ENCODE measurements at places on chromosomes 2 and 18.

DNA sequence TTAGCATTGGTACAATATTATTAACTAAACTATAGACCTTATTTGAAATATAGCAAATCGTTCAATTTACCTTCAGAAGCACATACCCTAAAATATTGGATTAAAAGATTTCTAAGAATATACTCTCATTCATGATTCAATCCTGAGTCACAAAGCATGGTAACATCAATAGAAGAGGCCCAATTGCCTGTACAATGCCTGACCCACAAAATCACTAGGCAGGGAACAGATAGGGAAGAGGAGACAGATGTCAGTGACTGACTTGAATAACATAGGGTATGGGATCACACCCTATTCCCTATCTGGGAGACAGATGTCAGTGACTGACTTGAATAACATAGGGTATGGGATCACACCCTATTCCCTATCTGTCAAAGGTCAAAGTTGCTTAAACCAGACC is 611.6 kb upstream of the VRK2 start:
- no peak for DNase-seq

- DNase-seq, result no peak
These were observed 7.2 kb upstream of the CD226 start for GRCh38 chr18:69954719-69955480.

- DNase-seq, result no peak
These were observed 549.0 kb upstream of the ID2 start for GRCh38 chr2:8132879-8133278.

- DNase-seq, result no peak
These were observed 417.9 kb upstream of the GCFC2 start for GRCh38 chr2:76128622-76129021.

GRCh38 chr2:193523662-193524061 is 1328.9 kb upstream of the TMEFF2 start:
- no peak for DNase-seq

- no peak for DNase-seq
These were observed 67.0 kb downstream of the EIF5B start for GRCh38 chr2:99404039-99404796.

GRCh38 chr2:149716687-149717086 is 129.1 kb upstream of the MMADHC start:
- DNase-seq, result no peak

DNA sequence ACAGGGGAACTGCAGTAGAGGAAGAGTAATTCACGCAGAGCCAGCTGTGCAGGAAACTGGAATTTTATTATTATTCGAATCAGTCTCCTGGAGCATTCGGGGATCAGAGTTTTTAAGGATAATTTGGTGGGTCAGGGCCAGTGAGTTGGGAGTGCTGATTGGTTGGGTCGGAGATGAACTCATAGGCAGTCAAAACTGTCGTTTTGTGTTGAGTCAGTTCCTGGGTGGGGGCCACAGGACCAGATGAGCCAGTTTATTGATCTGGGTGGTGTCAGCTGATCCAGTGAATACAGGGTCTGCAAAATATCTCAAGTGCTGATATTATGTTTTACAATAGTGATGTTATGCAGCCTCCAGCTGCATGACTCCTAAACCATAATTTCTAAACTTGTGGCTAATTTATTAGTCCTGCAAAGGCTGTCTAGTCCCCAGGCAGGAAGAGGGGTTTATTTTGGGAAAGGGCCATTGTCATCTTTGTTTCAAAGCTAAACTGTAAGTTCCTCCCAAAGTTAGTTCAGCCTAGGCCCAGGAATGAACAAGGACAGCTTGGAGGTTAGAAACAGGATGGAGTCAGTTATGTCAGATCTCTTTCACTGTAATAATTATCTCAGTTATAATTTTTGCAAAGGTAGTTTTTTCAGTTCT is 67.0 kb downstream of the ASAP2 start:
- DNase-seq, result no peak

GRCh38 chr18:47926101-47926850 is 4.2 kb downstream of the SMAD2 start:
- DNase-seq, result no peak

DNA sequence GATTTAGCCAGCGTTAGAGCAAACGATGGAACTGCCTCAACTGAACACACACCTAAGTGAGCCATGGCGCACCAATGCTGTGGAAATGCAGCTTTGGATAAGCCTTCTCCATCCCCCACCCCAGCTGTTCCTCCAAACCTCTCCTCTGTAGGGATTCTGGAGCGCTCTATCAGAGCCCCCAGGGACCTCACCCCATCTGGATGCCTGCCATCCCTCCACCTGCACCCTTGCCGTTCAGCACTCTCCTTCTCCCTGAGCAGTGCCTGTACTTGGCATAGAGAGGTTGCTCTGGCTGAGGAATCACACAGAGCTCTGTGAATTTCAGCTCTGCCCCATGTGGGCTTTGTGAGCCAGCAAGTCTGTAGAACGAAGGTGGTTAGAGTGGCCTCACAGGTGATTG is 42.8 kb upstream of the INHBB start:
- no peak for DNase-seq

DNA sequence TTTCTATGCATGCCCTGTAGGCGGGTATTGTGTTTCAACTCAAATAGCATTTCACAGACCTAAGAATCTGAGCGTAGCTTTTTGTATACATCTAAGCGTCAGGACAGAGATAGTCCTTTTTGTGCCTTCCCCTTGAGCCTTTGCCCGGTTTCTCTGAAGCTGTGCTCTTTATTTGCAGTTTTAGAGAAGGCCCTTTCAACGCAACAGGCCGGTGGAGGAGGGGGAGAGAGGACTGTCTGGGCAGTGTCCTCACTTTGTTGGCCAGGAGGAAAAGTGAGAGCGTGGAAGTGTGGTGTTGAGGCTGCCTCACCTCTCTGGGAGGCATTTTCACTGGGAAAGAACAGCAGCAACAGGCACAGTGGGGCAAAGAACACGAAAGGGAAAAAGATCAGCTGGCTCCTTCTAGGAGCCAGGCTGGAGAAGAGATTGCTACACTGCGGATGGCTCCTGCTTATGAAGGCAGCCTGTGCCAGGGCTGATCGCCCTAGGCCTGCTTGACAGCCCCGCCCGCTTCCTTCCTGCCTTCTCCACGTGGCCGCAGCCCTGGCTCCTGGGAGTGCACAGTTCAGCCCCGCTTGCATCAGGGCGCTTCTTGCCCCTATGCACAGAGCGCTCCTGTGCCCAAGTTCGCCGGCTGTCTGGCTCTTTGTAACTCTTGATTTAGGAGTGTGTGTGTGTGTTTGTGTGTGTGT is 195.6 kb upstream of the POU3F3 start:
- DNase-seq, result no peak

DNA sequence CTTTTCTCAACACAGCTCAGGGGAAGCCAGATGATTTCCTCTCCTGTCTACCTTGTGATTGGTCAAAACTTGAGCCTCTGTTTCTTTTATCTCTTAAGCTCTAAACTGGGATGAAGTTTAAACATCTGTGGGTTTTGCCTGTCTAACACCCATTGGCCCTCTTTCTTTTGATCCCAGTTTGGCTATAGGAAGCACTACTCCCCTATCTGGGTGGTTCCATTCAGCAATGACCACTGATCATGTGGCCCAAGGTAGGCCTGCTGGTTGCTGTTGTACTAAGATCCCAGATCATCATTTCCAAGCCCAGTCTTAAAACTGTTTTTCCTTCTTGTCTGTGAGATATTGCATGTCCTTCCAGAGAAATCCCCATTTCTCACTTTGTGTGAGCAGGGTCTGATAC is 51.6 kb upstream of the STPG4 start:
- DNase-seq, result no peak

- no peak for DNase-seq
These were observed 30.5 kb downstream of the PREPL start for GRCh38 chr2:44330801-44331200.

All from stimulated activated CD8-positive, alpha-beta memory T cell treated with anti-CD3 and anti-CD28 coated beads, Interleukin-7, amount 100 ng/mL, for 24 hours (primary cell).